ENCODE measurements at places on chromosomes 5 and 9.

DNA sequence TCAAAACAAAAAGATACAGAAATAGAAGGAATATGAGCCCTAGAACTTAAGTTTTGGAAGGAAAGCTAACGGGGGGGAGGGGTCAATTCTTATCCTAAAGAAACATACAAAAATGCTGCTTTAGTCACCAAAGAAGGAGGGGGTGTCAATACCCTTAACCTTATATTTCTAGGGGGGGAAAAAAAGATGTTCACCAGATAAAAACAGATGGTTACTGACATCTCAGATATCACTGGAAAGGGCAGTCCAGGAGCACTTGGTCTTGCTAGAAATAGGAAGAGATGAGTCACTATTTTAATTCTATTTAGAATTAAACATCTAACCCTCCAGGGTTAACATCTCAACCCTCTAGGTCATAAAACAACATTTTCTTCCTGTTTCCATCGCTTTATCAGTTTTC lies 1.7 kb downstream of the DIAPH1 start:
- DNase-seq, result no peak

GRCh38 chr9:97633859-97634490 lies 354 bp downstream of the NCBP1 start:
- no peak for DNase-seq

GRCh38 chr5:68922172-68922987 lies 171.4 kb upstream of the SLC30A5 start:
- no peak for DNase-seq

DNA sequence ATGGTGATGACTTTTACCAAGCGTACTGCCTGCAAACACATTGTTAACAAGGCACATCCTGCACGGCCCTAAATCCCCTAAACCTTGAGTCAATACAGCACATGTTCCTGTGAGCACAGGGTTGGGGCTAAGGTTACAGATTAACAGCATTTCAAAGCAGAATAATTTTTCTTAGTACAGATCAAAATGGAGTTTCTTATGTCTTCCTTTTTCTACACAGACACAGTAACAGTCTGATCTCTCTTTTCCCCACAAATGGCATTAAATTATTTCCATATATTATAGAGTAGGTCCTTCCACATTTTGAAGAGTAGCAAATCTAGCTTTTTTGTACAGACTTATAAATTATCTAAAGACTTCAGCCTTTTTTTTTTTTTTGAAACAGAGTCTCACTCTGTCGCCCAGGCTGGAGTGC lies 1.6 kb upstream of the TMEM141 start:
- DNase-seq, result no peak

- no peak for DNase-seq
These were observed 118.1 kb upstream of the LMX1B start for GRCh38 chr9:126495411-126496180.

DNA sequence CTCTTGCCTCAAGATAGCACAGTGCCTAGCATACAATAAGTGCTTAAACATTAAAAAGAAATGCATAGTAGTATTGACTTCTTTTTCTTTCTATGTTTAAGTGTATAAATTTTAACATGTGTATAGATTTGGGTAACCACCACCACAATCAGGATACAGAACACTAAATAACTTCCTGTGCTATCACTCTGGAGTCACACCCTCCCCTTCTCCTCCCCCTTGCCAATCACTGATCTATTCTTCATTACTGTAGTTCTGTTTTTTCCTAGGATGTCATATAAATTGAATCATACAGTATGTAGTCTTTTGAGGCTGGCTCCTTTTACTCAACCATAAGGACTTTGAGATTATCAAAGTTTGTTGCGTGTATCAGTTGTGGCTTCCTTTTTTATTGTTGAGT lies 68.5 kb downstream of the OSTF1 start:
- DNase-seq, result no peak

GRCh38 chr9:77561331-77562018 lies 86.6 kb downstream of the GNA14 start:
- no peak for DNase-seq

GRCh38 chr9:110114086-110114858 lies 93.7 kb downstream of the C9orf152 start:
- DNase-seq, result no peak

GRCh38 chr5:119578937-119579336 lies 50.4 kb upstream of the FAM170A start:
- DNase-seq, result no peak

DNA sequence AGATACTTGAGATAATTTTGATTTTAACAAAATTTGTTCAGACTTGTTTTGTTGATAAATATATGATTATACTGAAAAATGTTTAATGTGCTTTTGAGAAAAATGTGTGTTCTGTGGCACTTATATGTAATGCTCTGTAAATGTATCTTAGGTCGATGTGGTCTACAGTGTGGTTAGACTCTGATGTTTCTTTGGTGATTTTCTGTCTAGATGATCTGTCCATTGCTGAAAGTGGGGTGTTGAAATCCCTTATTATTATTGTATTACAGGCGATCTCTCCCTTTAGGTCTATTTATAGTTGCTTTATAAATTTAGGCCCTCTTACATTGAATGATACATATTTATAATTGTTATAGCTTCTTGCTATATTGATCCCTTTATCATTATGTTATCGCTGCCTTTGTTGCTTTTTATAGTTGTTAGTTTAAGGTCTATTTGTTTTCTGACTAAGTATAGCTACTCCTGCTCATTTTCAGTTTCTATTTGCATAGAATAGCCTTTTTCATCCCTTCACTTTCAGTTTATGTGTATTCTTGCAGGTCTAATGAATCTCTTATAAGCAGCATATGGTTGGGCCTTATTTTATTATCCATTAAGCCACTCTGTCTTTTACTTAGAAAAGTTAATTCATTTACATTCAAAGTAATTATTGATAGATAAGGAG lies 124.3 kb downstream of the MRPS30 start:
- no peak for DNase-seq

DNA sequence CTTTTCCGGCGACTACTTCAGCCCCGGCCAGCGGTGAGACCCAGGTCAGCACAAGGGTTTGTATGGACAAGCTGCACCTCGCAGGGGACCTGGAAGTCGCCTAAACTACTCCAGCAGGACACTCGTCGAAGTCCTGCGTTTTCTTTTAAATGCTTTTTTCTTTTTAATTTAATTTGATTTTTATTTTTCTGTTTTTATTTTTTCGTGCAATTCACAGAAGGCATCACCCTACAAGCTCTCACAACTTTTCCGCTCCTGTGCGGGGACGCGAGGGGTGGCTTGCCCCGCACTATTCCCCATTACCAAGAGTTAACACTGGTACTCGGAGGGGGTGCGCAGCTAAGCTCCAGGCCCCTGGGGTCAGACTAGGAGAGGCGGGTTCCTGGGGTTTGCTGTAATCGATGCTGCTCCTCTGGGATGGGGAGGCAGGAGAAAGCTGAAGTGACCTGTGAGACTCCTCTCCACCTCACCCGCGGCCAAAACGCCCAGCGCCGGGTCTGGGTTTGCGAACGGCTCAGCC lies 1.3 kb downstream of the EDIL3 start:
- DNase-seq, result no peak

GRCh38 chr9:122197426-122197825 lies 31.3 kb downstream of the LHX6 start:
- no peak for DNase-seq

GRCh38 chr9:92740009-92740408 lies 24.6 kb downstream of the BICD2 start:
- DNase-seq, result no peak

- no peak for DNase-seq
These were observed 561.6 kb downstream of the TAF11L14 start for GRCh38 chr5:18195910-18196309.

DNA sequence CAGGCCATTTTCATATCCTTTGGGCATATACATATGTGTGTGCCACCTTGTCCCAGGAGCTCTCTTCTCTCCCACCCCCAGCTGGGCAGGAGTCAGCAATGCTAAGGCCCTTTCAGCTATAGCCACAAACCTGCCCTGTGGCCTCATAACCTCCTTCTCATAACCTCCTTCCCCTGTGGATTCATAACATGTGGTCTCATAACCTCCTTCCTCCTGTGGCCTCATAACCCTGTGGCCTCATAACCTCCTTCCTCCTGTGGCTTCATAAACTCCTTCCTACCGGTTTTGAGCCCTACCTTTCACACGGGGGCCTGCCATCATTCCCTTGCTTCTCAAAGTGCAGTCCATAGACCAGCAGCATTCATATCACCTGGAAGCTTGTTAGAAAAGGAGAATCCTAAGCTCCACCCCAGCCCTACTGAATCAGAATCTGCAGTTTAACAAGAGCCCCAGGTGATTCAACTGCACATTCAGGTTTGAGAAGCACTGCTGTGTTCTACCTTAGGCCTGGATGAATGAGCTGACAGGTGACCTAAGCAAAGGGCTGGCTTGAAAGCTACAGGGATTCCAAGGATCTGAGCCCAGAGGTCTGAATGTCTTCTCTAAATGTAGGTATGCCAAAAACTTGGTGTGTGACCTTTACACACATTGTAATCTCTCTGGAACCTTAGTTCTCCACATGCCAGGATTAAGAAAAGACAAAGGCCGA lies 41.9 kb upstream of the PLPP6 start:
- DNase-seq, result no peak

- DNase-seq, result no peak
These were observed 681 bp downstream of the CPLANE1 start for GRCh38 chr5:37248421-37248969.

DNA sequence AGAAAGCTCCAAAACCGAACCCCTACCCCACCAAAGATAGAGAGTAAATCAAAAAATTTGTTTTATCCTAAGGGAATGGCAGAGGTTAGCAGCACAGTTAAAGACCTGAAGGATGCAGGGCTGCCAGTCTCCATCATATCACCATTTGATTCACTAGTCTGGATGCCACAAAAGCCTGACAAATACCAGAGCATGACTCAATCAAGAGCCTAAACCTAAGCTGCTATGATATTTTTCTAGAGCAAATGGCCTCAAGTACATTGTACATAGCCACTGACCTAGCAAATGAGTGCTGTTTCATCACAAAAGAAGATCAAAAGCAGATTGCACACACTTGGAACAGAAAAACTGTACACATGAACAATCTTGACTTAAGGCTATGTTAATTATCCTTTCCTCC lies 48.0 kb downstream of the DPYSL3 start:
- DNase-seq, result no peak
